CD4-positive, alpha-beta T cell treated with Interleukin-6 at 100 ng/mL for 8 hours (primary cell): ENCODE measurements at places on chromosomes 5 and 9.

- no peak for DNase-seq
Measured at GRCh38 chr9:82680179-82680935, 382.6 kb downstream of the RASEF start.

GRCh38 chr5:40402007-40402364 lies 277.7 kb upstream of the PTGER4 start:
- peak; percentile 28 for DNase-seq

- no peak for DNase-seq
Measured at GRCh38 chr9:117437283-117437682, 22.4 kb upstream of the ASTN2 start.

GRCh38 chr5:120614531-120615180 lies 150.6 kb downstream of the PRR16 start:
- DNase-seq, result no peak

- no peak for DNase-seq
Measured at GRCh38 chr9:16885931-16886330, 15.5 kb upstream of the BNC2 start.

- no peak for DNase-seq
Measured at GRCh38 chr5:33258553-33258952, 182.2 kb upstream of the TARS1 start.

GRCh38 chr9:113992276-113992951 lies 85.7 kb downstream of the AMBP start:
- no peak for DNase-seq
